ENCODE measurements at places on chromosomes 5 and 9. TPM values are rescaled to one million over a fixed set of nuclear protein-coding genes. Genes with fewer than 3 reads are reported as not detected.

GRCh38 chr9:134375430-134376385 lies 49.5 kb downstream of the RXRA start:
- H3K4me3 ChIP-seq, result no peak overlapping the region
- no peak for DNase-seq
- no peak overlapping the region for H3K27ac ChIP-seq
- no peaks in the 10 kb centered on the region for H3K27me3 ChIP-seq
- peaks cover 19% of the 10 kb centered on the region for H3K4me1 ChIP-seq
- H3K36me3 ChIP-seq, result peaks cover 15% of the 10 kb centered on the region

C9 gene
- total RNA-seq, result not detected

DNA sequence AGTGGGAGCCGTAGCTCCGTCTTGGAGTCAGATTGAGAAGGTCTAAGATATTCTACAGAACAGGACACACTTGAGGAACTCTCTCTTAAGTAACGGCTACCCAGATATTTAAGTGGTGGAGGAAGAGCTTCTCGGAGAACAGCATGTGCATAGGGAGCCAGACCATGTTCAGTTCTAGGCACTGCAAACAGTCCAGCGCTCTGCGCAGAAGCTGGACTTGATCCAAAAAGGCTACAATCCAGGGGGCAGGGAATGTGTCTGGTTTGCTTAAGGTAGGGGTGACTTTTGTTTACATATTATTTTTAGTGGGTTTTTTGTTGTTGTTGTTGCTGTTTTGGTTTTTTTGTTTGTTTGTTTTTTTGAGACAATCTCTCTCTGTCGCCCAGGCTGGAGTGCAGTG lies 16.8 kb upstream of the CCL28 start:
- H3K4me3 ChIP-seq, result no peak overlapping the region
- H3K4me1 ChIP-seq, result peaks cover 57% of the 10 kb centered on the region

DNA sequence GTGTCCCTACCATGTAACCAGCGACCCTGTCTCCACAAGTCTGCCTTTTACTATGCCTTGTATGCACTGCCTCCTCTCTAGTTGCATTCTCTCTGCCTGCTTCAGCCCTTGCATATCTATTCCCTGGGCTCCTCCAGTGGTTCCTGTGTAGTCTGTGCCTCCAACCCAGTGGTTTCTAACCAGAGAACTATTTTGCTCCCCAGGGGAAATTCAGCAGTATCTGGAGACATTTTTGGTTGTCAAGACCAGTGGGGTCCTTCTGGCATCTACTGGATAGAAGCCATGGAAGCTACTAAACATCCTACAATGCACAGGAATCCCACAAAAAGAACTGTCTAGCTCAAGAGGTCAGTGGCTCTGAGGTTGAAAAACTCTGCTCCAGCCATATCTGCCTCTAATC lies 224.1 kb upstream of the RASEF start:
- no peak overlapping the region for H3K27ac ChIP-seq
- H3K27me3 ChIP-seq, result no peaks in the 10 kb centered on the region
- H3K4me1 ChIP-seq, result peaks cover under 1% of the 10 kb centered on the region
- H3K4me3 ChIP-seq, result no peak overlapping the region
- no peaks in the 10 kb centered on the region for H3K36me3 ChIP-seq
- DNase-seq, result no peak

- peaks cover 25% of the 10 kb centered on the region for H3K4me1 ChIP-seq
- no peak for DNase-seq
- no peaks in the 10 kb centered on the region for H3K27me3 ChIP-seq
- H3K27ac ChIP-seq, result no peak overlapping the region
Observed at GRCh38 chr9:124216474-124217176, 41.1 kb upstream of the NEK6 start.

- H3K36me3 ChIP-seq, result peaks cover 14% of the 10 kb centered on the region
- peaks cover 35% of the 10 kb centered on the region for H3K4me1 ChIP-seq
- DNase-seq, result peak; percentile 82
- no peak overlapping the region for H3K4me3 ChIP-seq
Observed at GRCh38 chr9:124297551-124297901, 39.8 kb downstream of the NEK6 start.

GRCh38 chr5:11289208-11289607 lies 528.2 kb upstream of the DAP start:
- peaks cover 34% of the 10 kb centered on the region for H3K27me3 ChIP-seq
- no peak overlapping the region for H3K27ac ChIP-seq
- DNase-seq, result no peak
- H3K4me3 ChIP-seq, result no peak overlapping the region
- peaks cover 7% of the 10 kb centered on the region for H3K4me1 ChIP-seq

ZNF618 gene
- total RNA-seq, result 18.0 TPM

- no peak overlapping the region for H3K4me3 ChIP-seq
- H3K27ac ChIP-seq, result no peak overlapping the region
- no peaks in the 10 kb centered on the region for H3K36me3 ChIP-seq
- peaks cover 7% of the 10 kb centered on the region for H3K4me1 ChIP-seq
Observed at GRCh38 chr5:74141053-74141452, 499.5 kb downstream of the ENC1 start.

TYRP1 gene
- total RNA-seq, result not detected

DNA sequence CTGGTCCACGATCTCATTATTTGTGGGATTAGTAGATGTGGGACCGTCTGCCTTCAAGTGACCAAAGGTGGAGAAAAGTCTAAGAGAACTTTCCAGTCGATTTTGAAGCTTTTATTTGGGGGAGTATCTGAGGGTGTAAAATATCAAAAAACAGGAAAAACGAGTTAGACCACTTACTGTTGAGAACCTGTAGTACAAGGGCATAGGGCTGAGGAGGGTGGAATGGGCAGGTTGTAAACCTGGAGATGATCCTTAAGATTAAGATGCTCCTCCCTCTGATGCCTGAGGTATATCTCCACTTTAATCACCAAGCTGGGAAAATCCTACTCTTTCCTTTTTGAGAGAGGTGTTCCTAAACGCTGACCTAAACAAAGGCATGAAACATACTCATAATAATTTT lies 32.0 kb upstream of the GTF2H2C start:
- H3K4me1 ChIP-seq, result peaks cover 31% of the 10 kb centered on the region
- H3K4me3 ChIP-seq, result peak overlapping the region; percentile 20
- H3K27ac ChIP-seq, result peak overlapping the region; percentile 84
- DNase-seq, result peak; percentile 15
- H3K36me3 ChIP-seq, result peaks cover 37% of the 10 kb centered on the region
- H3K27me3 ChIP-seq, result no peaks in the 10 kb centered on the region

GRCh38 chr9:116494815-116495634 lies 192.1 kb upstream of the TRIM32 start:
- no peaks in the 10 kb centered on the region for H3K4me1 ChIP-seq
- DNase-seq, result peak; percentile 42
- no peaks in the 10 kb centered on the region for H3K36me3 ChIP-seq
- no peaks in the 10 kb centered on the region for H3K27me3 ChIP-seq
- H3K4me3 ChIP-seq, result no peak overlapping the region

- no peak overlapping the region for H3K27ac ChIP-seq
- no peak overlapping the region for H3K4me3 ChIP-seq
- H3K36me3 ChIP-seq, result no peaks in the 10 kb centered on the region
Observed at GRCh38 chr5:60541980-60542379, 158.0 kb downstream of the DEPDC1B start.

- no peaks in the 10 kb centered on the region for H3K36me3 ChIP-seq
- H3K4me3 ChIP-seq, result no peak overlapping the region
- H3K4me1 ChIP-seq, result no peaks in the 10 kb centered on the region
- H3K27me3 ChIP-seq, result no peaks in the 10 kb centered on the region
- DNase-seq, result no peak
- no peak overlapping the region for H3K27ac ChIP-seq
Observed at GRCh38 chr9:118000581-118000980, 296.4 kb downstream of the TLR4 start.

GRCh38 chr5:34016750-34017149 lies 8.9 kb upstream of the AMACR start:
- no peaks in the 10 kb centered on the region for H3K4me1 ChIP-seq
- no peak overlapping the region for H3K27ac ChIP-seq
- H3K36me3 ChIP-seq, result no peaks in the 10 kb centered on the region
- H3K4me3 ChIP-seq, result no peak overlapping the region

DNA sequence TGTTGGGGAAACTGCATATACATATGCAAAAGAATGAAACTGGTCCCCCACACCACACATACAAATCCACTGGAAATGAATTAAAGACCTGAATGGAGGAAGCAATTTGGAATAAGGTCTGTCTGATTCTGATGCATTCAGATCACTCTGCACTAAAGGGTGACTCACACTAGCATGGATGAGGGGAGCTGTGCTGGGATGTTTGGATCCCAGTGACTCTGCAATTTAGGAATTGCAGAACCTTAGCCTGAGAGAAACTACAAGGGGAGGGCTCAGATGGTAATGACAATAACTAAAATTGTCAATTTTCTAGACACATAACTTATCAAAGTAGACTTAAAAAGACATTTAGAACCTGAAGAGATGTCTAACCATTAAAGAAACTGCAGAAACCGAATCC lies 312.0 kb downstream of the CDK5RAP2 start:
- H3K4me1 ChIP-seq, result no peaks in the 10 kb centered on the region
- H3K4me3 ChIP-seq, result no peak overlapping the region
- DNase-seq, result no peak
- H3K36me3 ChIP-seq, result no peaks in the 10 kb centered on the region
- H3K27me3 ChIP-seq, result peaks cover 15% of the 10 kb centered on the region

GRCh38 chr5:82597437-82597836 lies 319.3 kb upstream of the RPS23 start:
- H3K27me3 ChIP-seq, result no peaks in the 10 kb centered on the region
- peaks cover 29% of the 10 kb centered on the region for H3K4me1 ChIP-seq
- no peak overlapping the region for H3K27ac ChIP-seq
- no peaks in the 10 kb centered on the region for H3K36me3 ChIP-seq
- no peak for DNase-seq

GRCh38 chr5:40165789-40166728 lies 513.7 kb upstream of the PTGER4 start:
- no peak overlapping the region for H3K4me3 ChIP-seq
- peaks cover 14% of the 10 kb centered on the region for H3K4me1 ChIP-seq
- DNase-seq, result no peak
- H3K27me3 ChIP-seq, result no peaks in the 10 kb centered on the region

ZNF608 gene
- total RNA-seq, result 7.3 TPM

CARD9 gene
- 1.6 TPM for total RNA-seq

GRCh38 chr5:132854301-132854700 lies 12.0 kb downstream of the GDF9 start:
- no peaks in the 10 kb centered on the region for H3K36me3 ChIP-seq
- H3K27ac ChIP-seq, result no peak overlapping the region
- DNase-seq, result no peak
- no peak overlapping the region for H3K4me3 ChIP-seq

Data from Calu3 (cell line).